ENCODE measurements at places on chromosomes 3 and 15.

GRCh38 chr15:85504749-85505676 is 124.6 kb downstream of the AKAP13 start:
- DNase-seq = no peak

- no peak for DNase-seq
These were observed 427.5 kb downstream of the VGLL3 start for GRCh38 chr3:86563400-86563970.

DNA sequence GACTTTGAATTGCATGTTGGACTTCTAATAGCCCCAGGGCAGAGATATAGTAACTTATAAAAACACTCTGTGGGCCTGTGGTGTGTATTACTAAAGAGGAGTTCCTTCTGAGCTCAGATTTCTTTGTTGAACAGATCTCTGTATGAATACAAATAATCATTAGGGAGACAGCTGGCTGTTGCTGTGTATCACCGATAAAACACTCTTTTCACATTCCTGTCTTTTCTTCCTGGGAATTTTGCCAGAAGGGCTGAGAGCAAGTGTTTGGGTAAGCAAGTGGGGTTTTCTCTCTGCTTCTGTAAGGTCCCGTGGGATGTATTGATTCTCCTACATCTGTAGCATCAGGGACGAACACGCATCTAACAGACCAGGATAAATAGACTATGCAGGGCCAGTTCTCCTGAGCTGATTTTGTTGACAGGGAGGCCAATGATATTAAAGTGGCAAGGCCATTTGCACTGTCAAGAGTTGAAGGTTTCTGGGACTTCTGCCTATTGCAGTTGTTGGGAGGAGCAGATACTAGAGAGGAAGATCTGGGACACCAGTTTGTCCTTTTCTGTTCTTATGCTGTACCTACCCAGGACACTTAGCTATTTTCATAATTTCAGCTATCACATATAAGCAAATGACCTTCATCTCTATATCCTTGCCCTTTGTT is 225.9 kb upstream of the CD96 start:
- no peak for DNase-seq

DNA sequence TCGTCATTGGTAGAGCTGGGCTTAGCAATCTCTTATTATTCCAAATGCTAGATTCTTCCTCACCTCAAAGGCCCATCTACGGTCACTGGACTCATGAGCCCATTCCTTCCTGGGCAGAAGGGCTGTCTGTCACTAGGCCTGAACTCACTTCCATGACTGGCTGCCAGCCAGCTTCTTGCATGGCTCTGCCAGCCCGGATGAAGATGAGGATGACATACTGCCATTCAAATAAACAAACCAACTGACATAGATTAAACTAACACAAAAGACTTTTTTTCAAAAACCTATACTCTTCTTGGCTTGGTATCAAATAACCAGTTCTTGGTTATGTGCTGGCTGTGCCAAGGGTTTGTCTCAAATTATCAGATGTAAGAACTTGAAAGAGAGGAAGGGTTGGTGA is 23.8 kb downstream of the ISL2 start:
- no peak for DNase-seq

DNA sequence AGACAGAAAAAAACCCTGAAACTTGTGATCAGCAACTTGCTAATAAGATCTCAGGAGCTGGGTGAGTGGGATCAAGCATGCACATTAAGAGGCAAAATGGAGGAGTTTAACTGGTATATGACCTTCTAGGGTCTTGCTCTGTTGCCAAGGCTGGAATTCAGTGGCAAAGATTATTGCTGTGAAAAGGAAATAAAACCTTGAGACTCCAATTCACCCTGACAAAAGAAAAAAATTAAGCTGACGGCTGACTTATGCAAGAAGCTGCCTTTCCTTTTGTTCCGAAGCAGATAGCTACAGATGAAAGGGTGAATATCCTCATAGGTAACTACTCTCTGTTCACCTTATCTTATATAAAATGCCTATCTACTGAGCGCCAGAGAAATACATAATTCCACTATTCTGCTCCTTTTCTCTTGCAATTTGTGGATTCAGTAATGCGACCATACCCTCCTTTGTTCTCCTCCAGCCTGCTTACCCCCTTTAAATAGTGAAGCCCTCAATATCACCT is 68.9 kb downstream of the HERC1 start:
- no peak for DNase-seq

- no peak for DNase-seq
These were observed 15.9 kb downstream of the SNX1 start for GRCh38 chr15:64111679-64112050.

DNA sequence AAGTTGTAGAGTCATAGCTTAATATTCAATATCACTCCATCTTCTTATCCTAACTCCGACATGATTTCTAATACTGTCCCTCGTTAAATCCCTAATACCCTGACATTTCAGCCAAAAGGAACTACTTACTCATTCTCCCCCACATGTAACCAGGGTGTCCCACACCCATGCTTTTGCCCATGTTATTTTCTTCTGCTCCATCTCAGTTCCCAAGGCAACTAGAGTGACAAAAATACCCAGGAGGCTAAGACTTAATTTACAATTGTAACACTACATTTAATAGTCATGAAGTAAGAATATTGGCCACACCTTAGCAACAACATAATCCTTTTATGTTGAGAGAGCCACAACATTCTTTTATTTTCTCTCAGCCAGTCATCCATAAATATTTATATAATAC is 248.5 kb upstream of the TGFBR2 start:
- DNase-seq = no peak

DNA sequence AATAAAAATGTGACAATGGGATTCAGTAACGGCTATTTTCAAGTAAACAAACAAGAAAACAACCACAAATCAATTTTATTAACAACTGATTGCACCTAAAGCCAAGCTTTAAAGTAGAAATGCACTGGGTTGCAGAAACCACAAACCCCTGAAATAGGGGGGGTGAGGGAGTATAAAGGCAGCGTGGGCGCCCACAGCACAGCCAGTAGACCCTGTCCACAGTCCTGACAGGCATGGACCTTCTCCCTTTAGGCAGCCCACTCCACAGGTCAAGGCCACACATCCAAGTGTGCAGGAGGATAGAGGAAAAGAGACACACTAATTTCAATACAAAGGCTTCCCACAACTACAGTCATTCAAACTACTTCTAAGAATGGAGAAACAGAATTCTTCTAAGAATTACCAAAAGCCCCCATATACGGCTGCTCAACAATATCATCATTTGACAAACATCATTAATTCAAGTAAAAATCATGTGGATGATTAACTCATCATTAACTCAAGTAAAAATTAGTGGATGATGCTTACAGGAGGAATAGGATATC is 48.7 kb downstream of the CHSY1 start:
- DNase-seq = no peak

DNA sequence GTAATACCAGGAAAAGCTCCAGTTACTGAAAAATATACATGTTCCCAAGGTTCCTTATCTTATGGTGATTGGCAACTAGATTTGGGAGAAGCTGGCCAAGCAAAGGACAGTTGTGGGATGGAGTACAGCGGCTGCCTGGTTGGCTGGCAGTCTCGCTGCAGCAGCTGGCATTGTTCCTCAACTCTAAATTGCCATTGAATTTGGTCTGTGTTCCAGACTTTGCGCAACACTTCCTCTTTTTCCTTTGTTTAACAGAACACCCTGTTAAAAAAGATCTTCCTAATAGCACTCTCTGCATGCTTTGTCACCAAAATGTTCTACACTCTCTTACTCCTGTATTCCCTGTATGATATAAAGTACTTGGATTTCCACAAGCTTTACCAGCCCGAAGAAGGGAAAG is 420.6 kb upstream of the RBMS3 start:
- DNase-seq = no peak

DNA sequence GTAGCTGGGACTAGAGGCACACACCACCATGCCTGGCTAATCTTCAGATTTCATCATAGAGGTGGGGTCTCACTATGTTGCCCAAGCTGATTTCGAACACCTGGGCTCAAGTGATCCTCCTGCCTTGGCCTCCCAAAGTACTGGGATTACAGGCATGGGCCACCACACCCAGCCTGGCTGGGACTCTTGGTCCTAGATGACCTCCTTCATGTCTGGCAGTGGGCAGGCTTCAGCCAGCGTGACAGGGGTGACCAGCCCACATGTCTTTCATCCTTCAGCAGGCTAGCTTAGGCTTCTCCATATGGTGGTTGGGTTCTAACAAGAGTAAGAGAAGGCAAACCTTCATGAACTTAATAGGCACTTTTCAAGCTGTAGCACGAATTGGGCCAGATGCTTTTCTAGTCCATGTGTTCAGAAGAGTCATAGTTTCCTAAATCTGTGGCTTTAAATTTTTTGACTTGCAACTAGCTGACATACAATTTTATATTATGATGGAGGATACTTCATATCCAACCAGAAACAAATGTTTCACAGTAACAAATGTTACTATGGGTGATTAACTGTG is 7.6 kb downstream of the GPD1L start:
- no peak for DNase-seq

- no peak for DNase-seq
These were observed 295.0 kb upstream of the MDFIC2 start for GRCh38 chr3:70607469-70607868.

- DNase-seq = no peak
These were observed 16.2 kb downstream of the XPC start for GRCh38 chr3:14162178-14162577.

DNA sequence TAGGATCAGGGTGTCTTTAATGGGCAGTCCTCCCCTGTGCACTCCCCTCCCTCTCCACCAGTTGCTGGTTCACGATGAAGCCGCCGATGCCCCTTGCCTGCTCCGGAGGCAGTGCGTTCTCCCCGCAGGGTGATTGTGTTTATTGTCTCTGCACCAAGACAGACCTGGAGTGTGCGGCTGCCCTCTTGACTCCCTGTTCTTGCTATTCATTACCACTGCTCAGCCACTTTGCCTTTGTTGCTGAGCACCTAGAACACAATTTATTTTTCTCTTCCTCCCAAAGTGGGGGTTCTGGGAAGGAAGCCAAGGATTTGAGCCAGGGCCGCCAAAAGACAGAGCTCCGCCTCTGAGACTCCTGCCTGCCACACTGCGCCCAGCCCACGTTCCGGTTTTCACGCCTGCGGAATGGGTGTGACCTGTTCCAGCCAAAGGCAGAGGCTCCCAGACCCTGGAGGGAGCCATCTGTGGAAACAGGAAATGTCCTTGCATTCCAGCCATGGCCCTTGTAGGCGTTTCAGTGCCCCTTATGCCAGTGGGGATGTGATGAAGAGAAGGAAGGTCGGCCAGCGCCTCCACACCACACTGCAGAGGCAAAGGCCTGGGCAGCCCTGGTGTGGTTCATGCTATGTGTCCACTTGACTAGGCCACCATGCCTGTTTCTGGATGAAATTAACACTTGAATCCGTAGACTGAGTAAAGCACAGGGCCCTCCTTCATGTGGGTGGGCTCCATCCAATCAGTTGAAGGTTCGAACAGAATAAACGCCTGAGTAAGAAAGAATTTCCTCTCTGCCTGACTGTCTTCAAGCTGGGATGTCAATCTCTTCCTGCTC is 85.8 kb downstream of the HMG20A start:
- DNase-seq = no peak

DNA sequence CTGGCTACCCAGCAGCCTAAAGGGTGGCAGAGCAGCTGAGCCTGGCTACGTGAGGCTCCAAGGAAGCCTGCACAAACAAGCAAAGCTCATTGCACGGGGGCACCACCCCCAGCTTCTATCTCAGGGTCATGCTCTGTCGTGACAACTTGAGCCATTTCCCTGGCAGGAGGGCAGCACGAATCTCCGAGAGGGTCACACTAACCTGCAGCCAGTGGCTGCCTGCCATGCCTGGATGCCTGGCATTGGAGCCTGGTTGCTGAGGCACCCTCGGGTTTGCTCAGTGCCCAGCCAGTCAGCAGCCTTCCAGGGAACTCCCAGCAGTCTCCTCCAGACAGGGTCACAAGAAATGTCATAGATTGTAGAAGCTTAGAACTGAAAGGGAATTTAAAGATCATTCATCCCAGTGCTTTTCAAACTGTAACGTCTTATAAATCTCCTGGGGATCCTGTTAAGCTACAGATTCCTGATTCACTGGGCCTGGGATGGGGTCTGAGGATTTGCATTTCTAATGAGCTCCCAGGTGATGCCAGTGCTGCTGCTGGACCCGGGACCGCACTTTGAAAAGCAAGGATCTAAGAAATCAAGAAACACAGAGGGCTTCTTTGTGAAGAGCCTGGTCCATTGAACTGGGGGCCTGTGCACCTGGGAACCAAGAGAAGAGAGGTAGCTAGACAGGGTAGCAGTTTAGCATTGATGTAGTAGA is 48.4 kb downstream of the TMEM266 start:
- no peak for DNase-seq

GRCh38 chr3:54836871-54837270 is 91.0 kb downstream of the LRTM1 start:
- DNase-seq = no peak

- no peak for DNase-seq
These were observed 41.8 kb downstream of the CRYGS start for GRCh38 chr3:186502138-186502948.

DNA sequence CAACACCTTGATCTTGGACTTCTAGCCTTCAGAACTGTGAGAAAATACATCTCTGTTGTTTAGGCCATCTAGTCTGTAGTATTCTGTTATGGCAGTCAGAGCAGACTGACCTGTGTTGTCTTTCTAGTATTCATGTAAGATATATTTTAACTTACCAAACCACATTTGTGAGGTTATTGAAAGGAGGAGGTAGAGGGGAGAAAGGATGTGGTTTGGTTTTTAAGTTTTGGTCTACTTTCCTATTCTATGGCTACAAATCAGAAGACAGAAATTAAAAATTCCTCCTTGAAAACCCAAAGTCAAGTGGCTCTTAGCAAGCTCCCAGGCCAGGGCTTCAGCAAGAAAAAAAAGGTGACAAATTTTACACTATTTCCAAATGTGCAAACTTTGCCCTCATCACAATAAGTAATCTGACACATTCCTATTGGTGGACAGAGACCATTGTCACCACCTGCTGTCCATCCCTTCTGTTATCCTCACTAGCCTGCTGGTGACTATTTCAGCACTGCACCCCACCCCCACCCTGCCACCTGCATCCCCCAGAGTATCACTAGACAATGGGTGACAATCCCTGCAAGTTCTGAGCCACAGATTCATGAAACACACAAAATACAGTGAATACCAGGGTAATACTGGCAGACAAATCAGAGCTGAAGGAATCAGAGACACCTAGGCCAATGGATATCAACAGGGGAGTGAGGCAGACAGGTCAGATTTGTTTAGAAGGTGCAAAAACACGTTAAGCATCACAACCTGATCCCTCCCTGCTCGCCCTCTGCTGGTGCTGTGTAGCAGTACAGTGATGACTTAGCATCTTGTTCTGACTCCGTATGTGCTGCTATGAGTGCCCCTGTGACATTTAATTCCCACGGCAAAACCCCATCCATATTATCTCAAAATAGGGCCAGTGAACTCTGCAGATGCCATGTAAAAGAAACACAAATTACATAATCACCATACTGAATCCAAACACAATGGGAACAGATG is 79.0 kb upstream of the DCLK3 start:
- peak; percentile 9 for DNase-seq

GRCh38 chr3:51283421-51283820 is 101.7 kb upstream of the MANF start:
- DNase-seq = no peak

- no peak for DNase-seq
These were observed 186.6 kb upstream of the MANF start for GRCh38 chr3:51198477-51198876.

- DNase-seq = no peak
These were observed 30.1 kb upstream of the SPTSSB start for GRCh38 chr3:161401389-161401788.

Data from H54 (cell line).